NCI-H2107 (cell line): ENCODE measurements at places on chromosomes 12 and 14.

DNA sequence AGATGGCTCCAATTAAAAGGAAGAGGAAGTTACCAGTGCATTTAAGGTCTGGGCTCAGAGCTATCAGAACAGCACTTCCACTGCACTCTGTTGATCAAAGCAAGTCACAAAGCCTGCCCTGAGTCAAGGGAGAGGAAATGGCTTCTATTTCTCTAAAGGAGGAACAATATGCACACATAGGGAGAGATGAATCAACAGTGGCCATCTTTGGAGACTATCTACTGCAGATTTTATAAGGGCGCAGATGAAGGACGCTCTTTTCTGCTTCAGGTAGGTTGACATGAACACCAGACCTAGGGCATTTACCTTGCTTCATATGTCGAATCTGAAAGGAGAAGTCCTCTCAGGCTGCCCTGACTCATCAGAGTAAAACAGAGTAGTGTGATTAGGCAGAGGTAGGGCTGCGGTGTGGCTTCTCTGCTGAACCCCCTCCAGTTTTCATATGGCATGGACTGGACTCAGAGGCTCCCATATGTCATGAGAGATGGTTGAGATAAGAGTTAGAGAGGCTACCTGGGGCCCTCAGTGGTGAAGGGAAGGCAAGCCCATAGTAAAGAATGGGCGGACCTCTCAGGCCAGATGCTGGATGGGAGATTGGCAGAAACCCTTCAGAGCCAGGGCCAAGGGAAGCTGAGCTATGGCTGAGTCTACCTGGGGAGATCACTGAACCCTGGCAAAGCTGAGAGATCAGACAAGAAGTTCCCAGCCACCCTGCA, 84.4 kb downstream of the ARF6 start:
- no peak for DNase-seq

DNA sequence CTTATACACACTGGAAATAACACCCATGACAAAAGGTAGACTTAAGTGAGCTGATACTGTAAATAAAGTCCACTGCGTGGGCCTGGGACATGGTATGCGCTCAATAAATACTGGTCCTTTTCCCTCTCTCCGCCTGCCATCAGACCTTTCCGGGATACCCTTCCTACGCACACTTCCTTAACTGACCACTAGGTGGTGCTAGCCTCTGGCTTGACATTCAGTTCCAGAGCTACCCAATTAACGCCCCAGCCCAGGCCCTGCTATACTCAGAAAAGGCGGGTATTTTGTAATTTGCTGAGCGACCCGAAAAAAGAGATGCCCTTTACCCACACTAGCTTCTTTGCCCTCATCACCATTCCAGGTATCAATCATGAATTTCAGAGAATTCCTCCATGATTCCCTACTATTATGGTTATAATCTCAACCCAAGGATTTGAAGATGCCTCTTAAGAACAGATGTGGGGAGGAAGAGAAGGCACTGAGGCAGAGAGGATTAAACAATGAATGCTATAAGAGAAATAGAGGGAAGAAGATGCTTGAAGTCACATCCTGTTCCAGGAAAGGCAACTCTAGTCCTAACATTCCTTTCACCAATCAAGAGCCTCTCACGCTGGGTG, 3.9 kb upstream of the LRP1 start:
- peak; percentile 68 for DNase-seq

DNA sequence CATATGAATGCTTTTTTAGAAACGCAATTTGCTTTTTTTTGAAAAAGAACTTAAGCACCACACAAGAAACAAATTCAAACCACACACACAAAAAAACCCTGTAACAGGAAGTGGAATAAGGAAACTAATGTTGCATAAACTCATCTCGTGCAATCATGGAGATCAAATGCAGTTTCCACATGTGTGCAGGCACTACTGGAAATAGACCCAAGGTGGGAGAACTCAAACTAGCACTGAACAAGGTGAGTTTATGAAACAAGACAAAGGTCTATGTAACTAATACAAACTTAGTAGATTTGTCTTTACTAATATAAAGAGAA, 17.5 kb downstream of the NIN start:
- no peak for DNase-seq

GRCh38 chr14:75803765-75804164, 142.7 kb downstream of the TTLL5 start:
- no peak for DNase-seq

DNA sequence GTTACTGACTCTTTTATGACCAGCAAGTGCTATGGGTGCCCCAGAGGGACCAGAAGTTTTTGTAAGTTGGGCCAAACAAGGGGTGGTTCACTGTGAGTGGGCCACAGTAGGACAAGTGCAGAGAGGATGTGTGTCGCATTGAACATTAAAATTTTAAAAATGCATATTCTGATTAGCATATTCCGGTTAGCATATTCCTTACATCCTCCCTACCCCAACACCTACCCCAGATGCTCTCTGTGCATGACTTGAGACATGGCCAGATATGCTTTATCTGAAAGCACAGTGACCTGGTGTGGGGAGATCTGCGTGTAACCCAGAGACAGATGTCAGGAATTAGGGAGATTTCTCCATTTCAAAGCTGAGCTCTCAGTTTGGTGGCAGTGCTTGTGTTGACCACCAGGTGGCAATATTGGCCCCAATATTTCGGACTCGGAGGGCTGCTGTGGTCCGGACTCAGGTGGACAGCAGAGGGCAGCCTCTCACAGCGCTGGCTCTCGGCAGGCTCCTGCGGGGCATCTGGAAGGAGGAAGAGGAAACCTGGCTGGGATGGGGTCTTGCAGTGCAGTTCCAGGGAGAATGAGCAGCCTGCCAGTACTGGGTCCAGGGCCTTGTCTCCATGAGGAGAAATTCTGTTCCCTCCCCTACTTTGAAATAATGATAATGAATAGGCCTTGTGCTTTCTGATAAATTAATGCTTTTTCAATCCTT, 1.6 kb upstream of the CEBPE start:
- peak; percentile 94 for DNase-seq

- DNase-seq = no peak
Observed at GRCh38 chr12:24975425-24975824, 26.5 kb upstream of the BCAT1 start.

- DNase-seq = no peak
Observed at GRCh38 chr12:76284816-76285750, 63.1 kb downstream of the BBS10 start.

GRCh38 chr14:106778986-106779385, 1252.6 kb downstream of the TMEM121 start:
- no peak for DNase-seq

DNA sequence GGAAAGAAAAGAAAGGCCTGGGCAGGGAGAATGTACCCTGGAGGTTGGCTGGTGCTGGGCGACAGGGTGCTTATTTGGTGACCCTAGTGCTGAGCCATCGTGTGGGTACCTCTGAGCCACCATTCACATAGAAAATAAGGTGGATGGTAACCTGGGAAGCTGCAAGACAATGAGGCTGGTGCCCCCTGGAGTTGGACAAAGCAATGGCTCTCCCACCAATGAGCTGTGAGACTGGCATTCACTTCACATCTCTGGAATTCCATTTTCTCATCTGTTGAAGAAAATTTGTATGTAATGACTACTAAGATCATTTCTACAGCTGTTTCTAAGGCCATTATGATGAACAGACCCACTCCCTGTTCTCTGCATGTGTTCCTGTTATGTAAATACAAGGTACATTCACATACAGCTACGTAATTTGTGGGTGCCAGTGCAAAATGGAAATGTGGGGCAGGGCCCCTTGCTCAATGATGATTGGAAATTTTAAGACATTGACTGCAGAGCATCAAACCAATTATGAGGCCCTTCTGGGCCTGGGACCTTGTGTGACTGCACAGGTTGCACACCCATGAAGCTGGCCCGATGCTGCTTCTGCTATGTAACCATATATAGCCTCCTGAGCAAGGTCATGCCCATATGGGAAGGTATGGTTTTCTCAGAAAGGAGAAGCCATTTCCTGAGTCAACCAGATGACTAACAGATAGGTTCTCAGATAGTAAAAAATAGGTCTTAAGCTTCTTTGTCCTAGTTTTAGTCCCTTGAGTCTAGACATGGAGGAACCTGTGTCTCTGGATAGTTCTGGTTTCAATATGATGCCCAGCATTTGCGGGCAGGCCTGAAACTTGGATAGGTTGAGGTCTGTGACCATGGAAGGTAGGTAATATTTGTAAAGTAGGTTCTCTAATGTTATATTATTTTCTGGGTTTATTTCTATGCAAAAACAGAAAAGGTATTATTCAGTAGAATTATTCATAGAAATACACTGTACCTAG, 63.4 kb upstream of the IGF1 start:
- no peak for DNase-seq

DNA sequence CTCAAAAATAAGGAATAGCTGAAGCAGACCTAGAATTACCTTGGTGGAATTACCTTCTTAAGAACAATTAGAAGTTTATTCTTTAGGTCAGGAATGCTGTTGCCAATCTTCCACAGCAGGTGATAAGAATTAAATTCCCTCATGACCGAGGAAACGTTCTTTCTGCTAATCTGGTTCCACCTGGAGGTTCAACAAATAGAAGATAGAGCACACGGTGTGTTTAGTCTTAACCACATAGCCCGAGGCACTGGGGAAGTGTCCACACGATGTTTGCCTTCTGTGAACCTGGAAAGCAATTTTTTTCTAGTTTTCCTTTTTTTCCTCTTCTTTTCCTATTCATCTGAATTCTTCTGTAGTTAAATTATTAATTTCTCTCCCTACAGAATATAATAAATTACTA, 906.9 kb downstream of the NRXN3 start:
- DNase-seq = no peak

- no peak for DNase-seq
Observed at GRCh38 chr14:61622051-61622450, 73.3 kb upstream of the HIF1A start.

GRCh38 chr14:91926131-91926890, 21.2 kb downstream of the FBLN5 start:
- no peak for DNase-seq
